Thoracic aorta (tissue), 2 donors: ENCODE measurements at places on chromosomes 5 and 9. TPM values are rescaled to one million over a fixed set of nuclear protein-coding genes. Genes with fewer than 3 reads are reported as not detected.

GRCh38 chr5:154562244-154562880 lies 84.3 kb upstream of the HAND1 start:
- DNase-seq, result no peak

- no peak for DNase-seq
Observed at GRCh38 chr5:40409601-40410000, 270.1 kb upstream of the PTGER4 start.

DNA sequence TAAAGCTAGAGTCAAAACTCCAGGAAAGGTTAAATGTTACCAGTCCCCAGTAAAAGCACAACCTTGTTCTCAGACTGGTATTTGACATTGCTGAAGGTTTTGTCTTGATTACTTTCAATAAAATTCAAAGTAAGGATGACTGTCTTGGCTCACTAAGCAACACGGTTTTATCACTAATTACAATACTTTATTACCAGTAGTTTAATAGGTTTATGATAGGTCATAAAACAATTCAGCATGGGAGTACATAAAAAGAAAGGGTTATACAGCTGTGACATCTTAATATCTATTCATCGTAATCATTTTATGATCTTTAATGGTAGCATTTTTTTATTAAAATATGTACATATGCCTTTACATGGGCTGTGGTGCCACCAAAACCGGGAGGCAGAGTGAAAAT lies 370.7 kb upstream of the IRX2 start:
- DNase-seq, result no peak

- no peak for DNase-seq
Observed at GRCh38 chr5:38263983-38264382, 5.6 kb downstream of the EGFLAM start.

DNA sequence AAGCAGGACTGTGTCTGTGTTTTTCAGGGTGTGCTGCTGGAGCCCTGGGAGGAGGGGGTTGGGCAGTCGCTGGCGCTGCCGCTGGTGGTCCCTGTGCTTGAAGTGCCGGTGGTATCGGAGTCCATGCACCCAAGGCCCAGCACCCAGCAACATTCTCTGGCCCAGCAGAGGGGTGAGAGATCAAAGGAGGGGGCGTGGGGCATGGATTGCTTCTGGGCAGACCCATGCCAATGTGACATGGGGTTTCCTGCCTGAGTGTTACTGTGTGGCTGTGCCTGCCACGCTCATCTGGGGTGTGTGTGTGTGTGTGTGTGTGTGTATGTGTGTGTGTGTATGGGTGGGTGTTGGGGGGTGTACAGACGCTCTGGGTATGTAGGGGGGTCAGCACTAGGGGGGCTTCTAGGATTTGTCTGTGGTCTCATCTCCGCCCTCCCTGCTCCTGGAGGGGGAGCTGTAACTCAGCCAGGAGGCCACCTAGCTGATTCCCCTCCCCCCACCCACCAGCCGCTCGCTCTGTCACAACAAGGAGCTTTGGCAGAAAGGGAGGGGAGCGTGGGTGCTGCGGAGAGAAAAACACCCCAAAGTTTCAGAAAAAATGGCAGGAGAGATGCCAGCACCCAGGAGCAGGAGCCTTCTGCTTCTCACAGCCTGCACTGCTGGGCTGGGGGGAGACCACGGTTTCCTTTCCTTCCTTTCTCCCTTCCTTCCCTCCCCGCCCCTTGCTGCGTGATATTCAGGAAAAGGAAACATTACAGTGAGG lies 35.9 kb upstream of the HSPA9 start:
- no peak for DNase-seq

DNA sequence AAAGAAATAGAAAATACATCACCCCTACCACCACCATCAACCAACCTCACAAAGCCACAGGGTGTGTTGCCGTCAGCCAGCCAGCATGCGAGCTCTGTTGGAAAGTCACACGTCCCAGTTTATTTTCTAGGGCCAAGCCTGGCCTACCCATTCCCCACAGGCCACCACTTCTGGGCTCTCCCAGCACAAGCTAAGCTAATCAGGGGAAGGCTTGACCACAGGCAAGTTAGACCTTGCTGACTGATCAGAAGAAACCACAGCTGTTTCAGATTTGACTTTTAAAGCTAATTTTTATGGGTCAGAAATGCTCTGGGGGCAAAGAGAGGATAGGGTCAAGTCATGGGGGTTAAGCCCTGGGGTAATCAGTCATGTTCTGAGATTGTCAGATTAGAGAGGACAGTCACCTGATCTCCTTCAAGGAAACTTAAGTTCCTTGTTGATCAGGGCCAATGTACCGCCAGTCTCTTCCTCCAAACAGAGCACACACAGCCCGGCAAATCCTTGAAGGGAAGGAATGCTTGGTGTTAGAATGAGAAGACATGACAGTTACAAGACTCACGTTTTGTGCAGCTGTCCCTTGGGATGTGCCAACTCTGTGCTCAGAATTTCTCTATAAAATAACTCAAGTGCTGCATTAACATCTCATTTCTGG lies 7.6 kb downstream of the SHB start:
- DNase-seq, result no peak

- DNase-seq, result no peak
Observed at GRCh38 chr9:90368928-90369327, 273.7 kb downstream of the DIRAS2 start.

- DNase-seq, result no peak
Observed at GRCh38 chr9:130330202-130330862, 64.8 kb downstream of the HMCN2 start.

DNA sequence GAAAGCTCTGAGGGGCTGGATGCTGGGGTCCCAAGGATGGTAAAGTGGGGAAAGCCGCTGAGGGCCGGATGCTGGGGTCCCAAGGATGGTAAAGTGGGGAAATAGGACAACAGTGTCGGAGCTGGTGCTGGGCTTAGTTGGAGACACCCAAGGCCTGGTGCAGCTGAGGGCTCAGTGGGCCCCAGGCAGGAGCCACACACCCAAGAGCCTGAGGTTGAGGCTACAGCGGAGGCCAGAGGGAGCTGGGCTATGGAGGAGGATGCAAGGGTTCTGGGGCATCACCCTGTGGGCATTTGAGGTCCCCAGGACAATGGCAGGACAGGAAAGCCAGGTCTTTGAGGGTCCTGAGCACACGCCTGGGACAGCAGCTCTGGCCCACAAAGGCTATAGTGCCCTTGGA lies 19.1 kb upstream of the SLC9A3 start:
- no peak for DNase-seq

The CCNO gene
- total RNA-seq, result 0.95 TPM

The BAAT gene
- 0.92 TPM for total RNA-seq

The NTNG2 gene
- total RNA-seq, result 1.2 TPM
